Right kidney (tissue), 9 donors: ENCODE measurements at places on chromosomes 1 and 21.

DNA sequence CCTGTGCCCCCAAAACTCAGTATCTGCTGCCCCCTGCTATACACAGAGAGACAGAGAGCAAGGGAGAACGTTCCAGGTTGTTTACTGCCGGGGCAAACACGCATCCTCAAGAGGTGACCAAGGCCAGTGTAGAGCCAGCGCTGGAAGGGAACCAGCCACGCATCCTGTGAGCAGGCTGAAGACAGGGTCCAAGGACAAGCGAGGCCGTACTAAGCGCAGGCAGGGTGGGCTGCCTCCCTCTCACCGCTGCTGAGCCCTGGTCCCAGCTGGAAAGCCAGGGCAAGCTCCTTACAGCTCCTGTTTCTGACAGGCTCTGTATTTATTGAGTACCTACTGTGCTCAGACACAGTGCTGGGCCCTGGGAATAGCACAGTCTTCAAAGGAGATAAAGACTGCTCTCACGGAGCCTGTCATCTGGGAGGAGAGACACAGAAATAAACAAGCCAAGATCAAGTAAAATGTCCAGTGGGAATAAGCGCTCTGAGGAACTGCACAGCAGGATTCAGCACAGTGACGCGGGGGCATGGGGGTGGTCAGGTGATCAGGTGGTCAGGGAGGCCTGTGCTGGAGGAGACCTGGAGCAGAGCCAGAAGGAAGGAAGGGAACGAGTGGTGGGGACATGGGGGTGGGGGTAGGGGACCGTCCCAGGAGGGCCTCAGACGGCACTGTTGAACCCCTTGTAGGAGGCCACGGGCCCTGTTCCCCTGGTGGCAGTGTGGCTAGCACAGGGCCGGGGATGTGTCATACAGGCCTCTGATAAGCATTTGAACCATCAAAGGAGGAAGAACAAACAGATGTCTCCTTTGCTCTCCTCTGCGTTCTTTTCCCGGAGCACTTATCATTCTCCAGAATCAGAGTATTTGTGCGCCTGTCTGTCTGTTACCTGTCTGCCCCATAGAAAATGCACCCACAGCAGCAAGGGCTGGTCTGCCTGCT is 37.8 kb upstream of the EFHD2 start:
- no peak for DNase-seq

- DNase-seq = no peak
Observed at GRCh38 chr21:14482165-14482564, 64.0 kb downstream of the SAMSN1 start.

DNA sequence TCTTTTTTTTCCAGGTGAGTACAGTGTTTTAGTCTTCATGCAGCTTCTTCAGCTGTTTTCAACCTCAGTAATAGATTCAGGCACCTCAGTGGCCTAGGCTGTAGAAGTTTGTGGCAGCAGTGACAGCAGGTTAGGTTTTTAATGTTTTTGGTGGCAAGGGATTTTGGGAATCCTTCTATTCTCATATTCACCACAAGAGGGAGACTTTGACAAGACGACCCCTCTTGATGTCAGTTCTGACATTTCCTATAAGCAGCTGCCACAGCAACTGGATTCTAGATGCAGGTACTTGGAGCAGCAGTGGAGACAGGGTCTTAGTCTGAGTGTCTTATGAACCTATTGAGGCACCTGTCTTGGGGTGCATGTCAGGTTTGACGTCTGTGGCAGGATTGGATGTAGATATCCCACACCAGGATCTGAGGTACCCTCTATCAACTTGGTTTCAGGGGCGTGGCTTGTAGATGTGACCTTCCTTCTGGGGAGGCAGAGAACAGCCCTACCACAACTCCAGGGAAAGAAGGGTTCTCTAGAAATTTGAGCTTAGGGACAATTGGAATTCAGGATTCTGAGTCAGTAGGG is 1104.2 kb upstream of the TMPRSS15 start:
- DNase-seq = no peak

DNA sequence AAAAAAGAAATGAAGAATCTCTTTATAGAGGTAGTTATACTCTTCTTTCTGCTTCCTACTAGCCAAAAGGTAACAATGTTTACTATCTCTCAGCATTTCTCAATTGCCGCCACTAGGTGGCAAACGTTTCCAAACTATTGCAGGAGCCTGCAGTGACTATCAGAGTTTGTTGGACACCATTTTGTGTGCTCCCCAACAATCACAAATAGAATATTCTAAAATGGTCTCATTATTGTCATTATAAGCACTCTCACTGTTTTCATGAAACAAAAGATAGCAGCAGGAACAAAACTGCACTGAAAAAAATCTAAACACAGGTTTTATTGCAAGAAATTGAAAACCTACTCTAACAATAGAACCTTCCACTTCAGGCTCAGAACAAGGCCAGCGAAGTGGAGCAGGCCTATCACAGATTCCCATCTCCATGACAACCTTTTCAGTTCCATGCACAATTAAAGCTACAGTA is 83.9 kb upstream of the PLPPR4 start:
- peak; percentile 41 for DNase-seq

- no peak for DNase-seq
Observed at GRCh38 chr1:171606402-171606941, 15.6 kb upstream of the MYOCOS start.

GRCh38 chr1:93692983-93693591 is 11.4 kb upstream of the BCAR3 start:
- no peak for DNase-seq

- no peak for DNase-seq
Observed at GRCh38 chr21:33198346-33199099, 31.2 kb upstream of the IFNAR2 start.

GRCh38 chr1:3912809-3913685 is 13.0 kb upstream of the C1orf174 start:
- no peak for DNase-seq

DNA sequence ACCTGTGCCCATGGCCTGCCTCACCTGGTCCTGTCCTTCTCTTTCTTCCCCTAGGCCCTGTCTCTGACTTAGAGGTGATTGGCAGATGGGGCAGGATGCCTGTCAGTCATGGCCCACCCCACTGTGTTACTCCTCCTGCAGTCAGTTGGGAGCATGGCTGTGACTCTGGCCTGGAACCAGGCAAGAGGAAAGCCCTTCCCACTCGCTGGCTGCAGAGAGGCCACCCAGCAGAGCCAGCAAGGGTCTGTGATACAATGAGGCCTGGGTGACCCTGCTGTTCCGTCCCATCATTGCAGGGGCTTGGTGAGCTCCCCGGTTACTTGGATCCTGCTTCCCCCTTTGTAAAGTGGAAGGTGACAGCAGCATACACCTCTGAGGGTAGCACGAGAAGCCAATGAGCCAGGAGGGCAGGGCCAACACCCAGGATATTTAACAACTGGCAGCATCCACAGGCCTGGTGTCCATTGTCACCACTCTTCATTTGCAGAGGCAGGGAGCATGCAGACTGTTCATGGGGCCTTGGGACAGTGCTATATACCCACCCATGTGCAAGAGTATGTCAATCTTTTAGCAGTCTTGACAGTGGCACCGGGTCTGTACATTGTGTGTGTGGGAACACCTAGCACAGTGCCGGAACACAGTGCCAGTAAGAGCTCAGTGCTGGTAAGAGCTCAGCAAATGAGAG is 191.0 kb upstream of the C1orf174 start:
- no peak for DNase-seq

GRCh38 chr1:163048869-163049268 is 20.3 kb upstream of the RGS4 start:
- DNase-seq = no peak

DNA sequence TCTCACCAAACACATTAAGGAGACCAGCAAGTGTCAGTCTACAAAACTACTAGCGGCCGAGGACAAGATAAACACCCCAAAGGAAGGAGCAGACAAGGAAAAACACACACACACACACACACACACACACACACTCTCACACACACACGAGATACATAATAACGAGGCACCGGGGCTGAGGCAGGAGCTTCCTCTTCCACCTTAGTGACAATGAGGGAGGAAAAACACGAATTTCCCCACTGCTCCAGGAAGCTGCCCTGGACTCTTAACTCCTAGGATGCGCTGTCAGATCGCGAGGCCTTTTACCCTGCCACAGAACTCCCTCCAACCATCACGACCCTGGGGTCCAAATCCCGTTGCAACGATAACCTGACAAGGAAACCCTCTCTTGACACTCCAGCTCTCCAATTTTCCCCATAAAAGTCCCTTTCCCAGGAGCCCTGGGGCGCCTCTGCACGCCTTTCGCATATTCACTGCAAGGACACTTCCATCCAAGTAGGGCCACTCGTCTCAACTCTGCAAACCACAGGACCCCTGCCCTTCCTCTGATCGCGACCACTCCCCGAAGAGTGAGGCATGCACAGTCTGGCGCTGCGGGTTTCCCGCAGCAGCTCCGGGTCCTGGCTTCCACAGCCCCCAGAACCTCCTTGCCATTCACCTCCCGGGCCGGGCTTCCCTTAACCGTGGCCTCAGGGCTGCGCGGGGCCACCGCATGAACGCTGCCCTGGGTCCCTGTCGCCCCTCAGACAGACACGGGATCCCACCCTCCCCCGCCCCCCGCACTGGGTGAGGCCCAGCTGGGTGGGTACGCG is 581 bp downstream of the ETV3 start:
- DNase-seq = peak; percentile 19

DNA sequence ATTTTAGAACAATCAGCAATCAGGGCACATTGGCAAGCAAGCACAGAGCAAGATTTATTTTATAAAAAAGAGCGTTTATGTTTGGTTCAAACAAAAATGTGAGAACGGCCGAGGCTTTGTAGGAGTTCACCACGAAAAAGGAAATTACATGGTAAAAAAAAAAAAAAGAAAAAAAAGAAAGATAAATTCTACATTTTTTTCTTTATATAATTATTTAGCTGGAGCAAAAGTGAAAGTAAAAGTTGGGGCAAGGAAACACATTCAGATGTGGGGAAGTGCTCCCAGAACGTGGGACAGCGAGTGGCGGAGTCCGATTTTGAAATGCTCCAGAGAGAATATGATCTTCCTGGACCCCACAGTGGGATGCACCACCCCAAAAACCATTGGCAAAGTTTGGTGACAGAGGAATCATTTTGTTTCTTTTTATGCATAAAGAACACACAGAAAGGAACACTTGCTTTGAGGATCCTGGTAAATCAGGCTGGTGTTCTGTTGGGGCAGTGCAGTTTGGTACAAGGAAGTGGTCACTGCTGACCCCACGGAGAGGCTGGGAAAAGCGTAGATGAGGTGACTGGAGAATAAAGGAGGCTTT is 16.3 kb upstream of the ATP5PO start:
- DNase-seq = no peak
